ENCODE measurements at places on chromosomes 1 and 21.

GRCh38 chr1:115317101-115318012 lies 20.7 kb downstream of the NGF start:
- DNase-seq, result no peak

GRCh38 chr21:38861056-38861455 lies 55.3 kb downstream of the ETS2 start:
- no peak for DNase-seq

- no peak for DNase-seq
These were observed 126.6 kb upstream of the IFFO2 start for GRCh38 chr1:19083081-19083480.

- no peak for DNase-seq
These were observed 731 bp downstream of the TRIM11 start for GRCh38 chr1:228405979-228406228.

- DNase-seq, result no peak
These were observed 84.7 kb downstream of the TRIM11 start for GRCh38 chr1:228321895-228322294.

GRCh38 chr1:116984406-116985160 lies 17.0 kb upstream of the CD101 start:
- DNase-seq, result no peak

DNA sequence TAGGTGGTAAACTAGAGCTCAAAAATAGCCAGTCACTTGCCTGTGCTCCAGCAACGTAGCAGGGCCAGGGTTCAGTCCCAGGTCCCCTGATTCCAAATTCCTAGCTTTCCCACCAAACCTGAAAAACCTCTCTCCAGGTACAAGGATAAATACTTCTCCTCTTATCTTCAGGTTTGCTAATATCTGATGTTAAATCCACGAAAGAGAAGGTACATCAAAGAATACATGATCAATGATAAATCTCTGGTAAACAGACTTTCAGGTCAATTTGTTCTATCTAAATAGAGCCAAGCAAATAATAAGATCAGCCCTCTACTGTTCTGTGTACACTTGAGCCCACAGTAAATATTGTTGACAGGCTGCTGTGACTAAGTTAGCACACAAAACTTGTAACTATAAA lies 52.1 kb upstream of the AKT3 start:
- no peak for DNase-seq

GRCh38 chr1:77489910-77490309 lies 192.5 kb downstream of the ZZZ3 start:
- no peak for DNase-seq

DNA sequence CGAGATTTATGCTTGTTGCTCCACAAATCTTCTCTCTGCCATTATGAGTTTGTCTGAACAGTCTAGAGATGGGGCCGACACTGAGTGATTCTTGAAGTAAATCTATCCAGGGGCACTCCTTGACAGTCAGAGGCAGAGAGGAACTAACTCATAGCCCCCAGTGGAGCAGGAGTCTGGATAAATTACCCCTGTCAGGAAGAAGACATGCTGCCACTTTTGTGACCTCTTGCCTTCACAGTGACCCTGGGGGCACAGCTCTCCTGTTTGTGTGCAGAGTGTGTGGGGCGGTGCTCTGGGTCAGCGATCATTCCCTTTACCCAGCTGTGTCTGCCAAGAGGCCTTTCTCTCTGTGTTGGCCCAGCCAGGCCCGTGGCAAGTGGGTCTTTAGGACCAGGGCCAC lies 29.5 kb downstream of the PEX14 start:
- DNase-seq, result no peak

DNA sequence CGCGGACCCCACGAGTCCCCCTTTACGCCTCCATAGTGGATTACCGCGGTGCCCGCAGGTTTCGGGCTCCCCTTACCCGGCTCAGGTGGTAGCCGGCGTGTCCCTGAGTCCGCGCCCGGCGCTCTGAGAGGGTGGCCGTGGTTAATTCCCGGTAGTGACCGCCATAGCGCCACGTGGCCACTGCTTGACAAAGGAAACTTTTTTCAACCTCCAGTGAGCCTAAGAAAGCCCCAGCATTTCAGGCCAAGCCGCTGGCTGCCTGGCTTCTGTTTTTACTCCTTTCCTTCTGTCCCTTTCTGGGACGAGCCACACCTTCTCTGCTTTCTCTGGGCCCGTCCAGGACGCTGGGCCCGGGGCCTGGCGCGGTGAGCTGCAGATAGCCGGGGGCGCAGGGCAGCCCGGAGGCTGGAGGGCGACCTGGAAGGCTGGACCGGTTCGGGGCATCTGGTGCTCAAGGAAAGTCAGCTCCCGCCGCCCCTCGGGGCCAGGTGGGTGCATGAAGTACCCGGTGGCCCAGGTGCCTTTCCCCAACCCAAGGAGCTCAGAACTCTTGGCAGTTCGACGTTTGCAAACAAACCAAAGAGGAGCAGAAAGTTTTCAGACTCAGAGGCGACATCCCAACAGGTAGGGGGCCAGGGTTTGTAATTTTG lies 540 bp upstream of the C1orf198 start:
- peak; percentile 4 for DNase-seq

GRCh38 chr1:231969076-231969475 lies 342.5 kb downstream of the DISC1 start:
- DNase-seq, result no peak

- no peak for DNase-seq
These were observed 70.2 kb downstream of the COP1 start for GRCh38 chr1:176136891-176137290.

GRCh38 chr1:206706298-206706791 lies 21.6 kb downstream of the MAPKAPK2 start:
- DNase-seq, result no peak

DNA sequence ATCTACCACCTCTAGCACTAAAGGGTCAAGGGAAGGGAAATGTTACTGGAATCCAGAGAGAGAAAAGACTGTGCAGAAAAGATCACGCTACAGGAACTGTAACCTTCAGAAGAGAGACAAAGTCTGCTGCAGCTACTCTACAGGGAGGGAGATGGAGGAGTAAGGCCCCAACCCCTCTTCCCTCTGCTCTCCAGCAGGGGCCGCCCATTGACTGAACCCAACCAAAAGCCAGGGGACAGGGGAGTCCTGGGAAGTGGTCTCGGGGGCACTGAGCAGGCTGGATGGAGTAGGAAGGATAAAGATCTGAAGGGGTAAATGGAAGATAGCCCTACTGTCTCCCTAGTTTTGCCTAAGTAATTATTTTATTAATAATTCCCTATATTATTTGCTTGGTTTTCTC lies 72.8 kb upstream of the NR5A2 start:
- no peak for DNase-seq

- DNase-seq, result no peak
These were observed 67.5 kb downstream of the NVL start for GRCh38 chr1:224262373-224263054.

GRCh38 chr1:67429528-67430357 lies 459 bp downstream of the SERBP1 start:
- peak; percentile 14 for DNase-seq

DNA sequence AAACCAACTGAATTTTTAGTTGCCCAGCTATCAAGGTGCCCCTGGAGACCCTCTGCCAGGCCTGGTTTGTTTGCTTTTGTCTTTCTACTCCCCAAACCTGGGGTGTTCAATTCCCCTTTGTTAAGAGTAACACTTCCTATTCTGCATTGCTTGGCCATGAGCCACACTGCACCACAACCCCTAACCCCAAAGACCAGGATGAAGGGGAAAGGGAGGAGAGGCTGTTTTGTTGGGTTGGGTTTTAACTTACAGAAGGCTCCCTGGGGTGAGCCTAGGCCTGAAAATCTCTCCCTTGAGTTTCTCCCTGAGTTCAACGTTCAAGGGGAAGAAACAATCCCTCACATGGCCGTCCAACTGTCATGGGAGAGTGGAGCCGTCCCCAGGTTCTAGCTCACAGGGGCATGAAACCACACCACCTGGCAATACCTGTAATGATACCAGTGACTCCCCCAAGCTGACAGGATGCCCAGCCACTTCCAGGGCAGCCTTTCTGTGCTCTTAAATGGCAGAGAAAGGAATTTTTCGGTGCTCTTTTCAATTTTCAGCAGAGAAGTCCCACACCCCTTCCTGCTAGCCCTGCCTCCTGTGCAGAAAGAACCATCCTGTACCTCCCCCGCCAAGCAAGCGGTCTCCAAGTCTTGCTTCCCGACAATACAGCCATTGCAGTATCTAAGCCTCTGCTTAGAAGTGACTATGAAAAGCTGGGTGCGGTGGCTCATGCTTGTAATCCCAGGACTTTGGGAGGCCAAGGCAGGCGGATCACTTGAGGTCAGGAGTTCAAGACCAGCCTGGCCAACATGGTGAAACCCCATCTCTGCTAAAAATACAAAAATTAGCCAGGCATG lies 14.9 kb downstream of the SLC45A3 start:
- DNase-seq, result no peak

GRCh38 chr1:15224974-15225373 lies 22.0 kb upstream of the FHAD1 start:
- DNase-seq, result no peak

DNA sequence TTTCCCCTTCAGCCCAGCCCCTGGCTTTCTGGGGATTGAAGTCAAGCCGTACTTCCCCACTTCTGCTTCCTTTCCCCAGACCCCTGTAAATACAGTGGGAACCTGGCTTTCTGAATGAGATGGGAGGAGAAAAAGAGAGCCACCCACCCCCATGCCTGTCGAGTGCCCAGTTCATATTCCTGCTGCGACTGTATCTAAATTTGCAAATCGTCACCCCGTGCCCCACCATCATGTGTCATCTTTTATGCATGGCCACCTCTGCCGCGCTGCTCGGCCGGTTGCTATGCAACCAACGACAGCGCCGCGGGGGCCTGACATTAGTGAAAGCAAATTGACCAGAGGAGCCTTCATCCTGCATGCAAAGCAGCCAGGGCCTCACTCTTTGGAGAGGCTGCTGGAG lies 143.0 kb downstream of the ELAVL4 start:
- DNase-seq, result no peak

GRCh38 chr21:34644825-34645224 lies 24.0 kb upstream of the CLIC6 start:
- DNase-seq, result no peak

- peak; percentile 22 for DNase-seq
These were observed 59.8 kb upstream of the MORC3 start for GRCh38 chr21:36260030-36260787.

GRCh38 chr1:119895102-119895501 lies 1.2 kb downstream of the ADAM30 start:
- DNase-seq, result no peak

Measured in T-helper 9 cell (primary cell).